ENCODE measurements at places on chromosomes 3 and 15. TPM values are rescaled to one million over a fixed set of nuclear protein-coding genes. Genes with fewer than 3 reads are reported as not detected.
A peak's percentile ranks its signal among the peaks of the same experiment; 100 is the strongest.

GRCh38 chr3:42730706-42731420 is 28.3 kb upstream of the HHATL start:
- no peak for DNase-seq

- DNase-seq, result no peak
These were observed 44.7 kb downstream of the MYO1E start for GRCh38 chr15:59327942-59328341.

DNA sequence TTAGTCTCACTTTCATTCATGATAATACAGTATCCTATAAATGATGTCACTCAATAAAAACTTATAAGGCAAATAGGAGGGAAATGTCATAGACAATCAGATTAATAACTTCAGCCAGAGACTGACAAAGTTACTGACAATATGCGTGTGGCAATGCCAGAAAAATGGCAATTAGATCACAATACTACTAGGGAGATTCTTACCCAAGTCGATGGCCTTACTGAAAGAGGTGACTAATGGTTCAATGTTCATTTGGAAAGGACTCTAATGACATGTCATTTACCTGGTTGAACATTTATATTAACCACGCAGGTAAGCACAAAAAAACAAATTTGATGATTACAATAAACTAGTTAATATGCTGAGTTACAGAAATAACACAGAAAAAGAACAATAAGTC is 45.9 kb upstream of the WDR5B start:
- no peak for DNase-seq

GRCh38 chr3:133915685-133916658 is 20.3 kb upstream of the RAB6B start:
- no peak for DNase-seq

DNA sequence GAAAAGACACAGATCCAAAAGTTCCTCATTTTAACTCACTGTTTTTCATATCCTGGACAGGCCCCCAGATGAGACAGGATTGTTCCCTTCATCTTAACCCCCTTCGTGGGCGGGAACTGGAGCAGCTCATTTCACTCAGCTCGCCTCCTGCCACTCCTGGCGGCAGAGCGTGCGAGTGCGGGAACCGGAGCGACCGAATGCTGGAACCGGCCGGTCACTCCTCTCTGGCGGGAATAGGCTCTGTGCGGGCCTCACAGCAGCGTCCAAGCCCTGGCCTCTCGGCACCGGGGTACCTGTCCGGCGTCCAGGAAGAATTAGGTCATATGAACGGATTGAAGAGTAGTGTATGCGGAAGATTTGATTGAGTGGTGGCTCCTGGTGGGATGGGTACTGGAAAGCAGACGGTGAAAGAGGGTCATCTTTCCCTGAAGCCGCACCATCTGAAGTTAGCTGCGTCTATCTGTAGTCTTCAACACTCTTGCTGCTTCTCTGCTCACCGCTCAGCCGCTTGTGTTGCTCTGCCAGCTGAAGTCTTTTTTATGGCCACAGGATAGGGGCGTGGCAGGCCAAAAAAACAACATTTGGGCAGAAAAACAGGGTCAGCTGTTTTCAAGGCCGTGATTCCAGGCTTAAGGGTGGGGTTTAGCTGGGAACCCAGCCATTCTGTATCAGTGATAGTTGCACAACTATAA is 42.3 kb upstream of the FXR1 start:
- DNase-seq, result no peak

DNA sequence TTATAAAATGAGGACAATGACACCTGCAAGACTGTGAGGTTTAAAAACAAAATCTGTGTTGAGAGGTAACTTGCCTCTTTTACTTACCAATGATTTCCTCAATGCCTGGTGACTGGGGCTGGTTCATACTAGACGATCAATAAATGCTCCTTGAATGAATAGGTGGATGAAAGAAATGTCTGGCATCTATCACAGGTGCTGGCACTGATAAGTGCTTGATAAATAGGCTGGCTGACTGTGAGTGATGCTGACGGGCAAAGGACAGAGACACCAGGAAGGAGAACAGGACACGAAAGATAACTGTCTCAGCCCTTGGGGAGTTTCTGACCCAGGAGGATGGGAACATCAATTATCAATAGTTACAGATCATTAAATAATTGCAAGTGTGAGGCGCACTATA is 31.9 kb downstream of the RBP2 start:
- no peak for DNase-seq

GRCh38 chr15:31372635-31373091 is 46.0 kb downstream of the KLF13 start:
- DNase-seq, result no peak

DNA sequence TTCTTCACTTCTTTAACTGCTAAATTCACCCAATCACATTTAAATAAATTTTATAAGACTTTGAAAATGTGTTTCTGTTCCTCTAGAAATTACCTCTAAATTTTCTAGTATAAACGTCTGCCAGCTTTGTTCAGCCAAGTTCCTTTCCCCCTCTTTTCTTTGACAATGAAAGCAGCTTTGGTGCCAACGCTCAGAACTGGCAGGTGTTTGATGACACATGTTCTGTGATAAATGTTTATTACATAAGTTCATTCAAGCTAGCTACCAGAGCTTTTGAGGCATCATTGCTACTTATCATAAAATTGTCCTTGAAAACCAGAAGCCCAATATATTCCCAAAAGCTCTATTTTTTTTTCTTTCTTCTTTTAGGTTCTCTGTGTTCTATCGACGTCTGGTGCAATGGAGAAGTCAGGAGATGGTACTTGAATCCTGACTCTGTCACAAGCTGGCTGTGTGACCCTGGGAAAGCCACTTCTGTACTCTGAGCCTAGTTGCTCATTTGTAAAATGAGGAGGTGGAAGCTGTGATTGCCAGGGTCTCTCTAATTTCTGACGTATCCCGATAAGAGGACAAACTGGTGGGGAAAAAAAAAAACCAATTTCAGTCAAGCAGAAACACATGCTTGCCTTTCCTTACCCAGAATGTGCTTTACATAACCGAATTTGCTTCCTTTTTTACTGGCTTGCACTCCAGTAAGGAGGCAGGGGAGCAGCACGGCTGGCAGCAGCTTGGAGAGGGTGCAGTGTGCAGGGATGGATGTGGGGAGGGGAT is 187.1 kb upstream of the LPP start:
- no peak for DNase-seq

- no peak for DNase-seq
These were observed 10.6 kb downstream of the HCN4 start for GRCh38 chr15:73357999-73358665.

GRCh38 chr3:161821591-161821990 is 325.0 kb downstream of the OTOL1 start:
- DNase-seq, result no peak

DNA sequence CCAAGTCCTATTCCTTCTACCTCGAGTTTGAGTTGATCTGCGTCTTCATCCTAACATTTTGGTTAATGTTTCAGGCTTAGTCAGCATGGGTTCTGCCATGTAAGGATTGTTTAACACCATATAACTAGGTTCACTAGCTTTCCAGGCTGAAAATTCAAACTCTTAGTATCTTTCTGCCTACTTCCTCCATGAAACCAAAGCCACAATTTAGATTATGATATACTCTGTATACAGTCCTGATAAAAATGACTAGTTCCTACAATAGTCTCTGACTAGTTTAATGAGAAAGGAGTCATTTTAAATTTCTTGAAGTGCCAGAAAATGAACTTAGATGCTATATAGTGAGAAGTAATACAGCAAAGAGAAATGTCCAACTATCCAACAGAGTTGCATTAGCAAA is 6.6 kb upstream of the BTLA start:
- no peak for DNase-seq

- DNase-seq, result no peak
These were observed 119.2 kb downstream of the SHQ1 start for GRCh38 chr3:72728958-72729467.

DNA sequence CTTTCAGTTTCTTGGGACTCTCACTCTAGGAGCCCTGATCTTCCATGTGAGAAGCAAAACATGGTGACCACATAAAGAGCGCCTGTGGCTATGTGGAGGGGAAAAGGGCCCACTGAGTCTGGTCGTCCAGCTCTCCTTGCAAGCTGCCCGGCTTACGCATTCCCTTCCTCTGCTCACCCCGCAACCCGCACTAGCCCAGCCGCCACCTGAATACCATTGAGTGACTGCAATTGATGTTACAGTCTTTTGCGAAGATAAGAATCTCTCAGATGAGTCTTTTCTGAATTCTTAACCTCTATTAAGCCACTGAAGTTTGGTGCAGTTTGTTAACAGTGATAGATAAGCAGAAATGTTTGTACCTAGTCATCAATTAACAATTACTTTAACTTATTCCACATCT is 589.0 kb upstream of the DPPA4 start:
- DNase-seq, result no peak

- DNase-seq, result no peak
These were observed 71.3 kb upstream of the FNDC3B start for GRCh38 chr3:171967932-171968678.

DNA sequence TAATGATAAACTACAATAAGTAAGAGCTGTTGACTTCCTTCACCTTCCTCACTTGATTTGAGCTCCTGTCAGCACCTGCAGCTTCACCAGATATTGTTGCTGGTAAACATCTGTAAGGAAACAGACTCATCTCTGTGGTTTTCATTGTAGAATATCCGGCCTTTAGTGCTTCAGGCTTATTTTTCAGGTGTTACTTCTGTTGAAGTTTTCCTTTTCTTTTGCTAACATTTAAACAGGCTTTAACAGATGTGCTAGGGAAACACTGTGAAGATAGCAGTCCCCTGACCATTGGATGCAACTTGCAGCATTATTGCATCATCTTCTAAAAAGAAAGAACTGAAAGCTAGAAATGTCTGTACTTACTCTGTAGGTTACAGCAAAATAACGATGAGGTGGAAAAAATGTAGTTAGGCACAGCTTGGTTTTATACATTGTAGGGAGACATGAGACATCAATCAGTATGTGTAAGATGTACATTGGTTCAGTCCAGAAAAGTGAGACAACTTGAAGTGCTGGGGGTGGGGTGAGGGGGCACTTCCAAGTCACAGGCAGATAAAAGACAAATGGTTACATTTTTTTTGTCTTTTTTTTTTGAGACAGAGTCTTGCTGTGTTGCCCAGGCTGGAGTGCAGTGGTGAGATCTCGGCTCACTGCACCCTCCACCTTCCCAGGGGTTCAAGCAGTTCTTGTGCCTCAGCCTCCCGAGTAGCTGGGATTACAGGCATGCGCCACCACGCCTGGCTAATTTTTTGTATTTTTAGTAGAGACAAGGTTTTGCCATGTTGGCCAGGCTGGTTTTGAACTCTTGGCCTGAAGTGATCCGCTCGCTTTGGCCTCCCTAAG is 10.2 kb downstream of the EDEM1 start:
- DNase-seq, result peak; percentile 60

DNA sequence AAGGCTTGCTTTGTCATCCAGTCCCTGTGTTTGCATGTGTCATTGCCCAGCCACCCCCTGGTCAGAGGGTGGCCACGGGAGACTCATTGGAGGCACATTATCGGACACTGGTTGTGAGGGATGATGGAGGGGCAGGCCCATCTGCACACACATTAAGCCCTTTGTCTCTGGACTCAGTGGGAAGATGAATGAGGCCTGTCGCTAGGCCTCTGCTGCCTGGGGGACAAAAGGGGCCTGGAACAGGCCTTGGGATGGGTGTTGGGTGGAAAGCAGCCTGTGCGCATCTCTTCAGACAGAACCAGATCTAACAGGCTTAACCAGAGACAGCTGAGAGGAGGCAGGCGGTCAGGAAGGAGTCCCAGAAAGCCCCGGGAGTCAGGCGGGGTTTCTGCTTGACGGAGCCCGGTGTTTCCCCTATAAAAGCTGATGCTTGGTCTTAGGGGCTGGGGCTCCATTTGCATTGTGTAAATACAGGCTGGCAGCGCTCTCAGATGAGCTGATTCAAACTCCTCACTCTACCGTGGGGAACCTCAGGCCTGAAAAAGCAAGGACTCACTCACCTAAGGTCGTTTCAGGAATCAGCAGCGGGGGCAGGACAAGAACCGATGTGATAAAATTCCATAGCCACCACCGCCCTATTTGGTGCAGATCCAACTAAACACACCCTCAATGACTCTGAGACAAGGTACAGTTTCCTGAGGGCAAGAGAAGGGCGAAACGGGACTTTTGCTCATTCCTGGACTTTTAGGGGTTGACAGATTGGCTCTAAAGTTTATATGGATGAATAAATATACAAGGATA is 17.1 kb upstream of the SKIC8 start:
- no peak for DNase-seq

DNA sequence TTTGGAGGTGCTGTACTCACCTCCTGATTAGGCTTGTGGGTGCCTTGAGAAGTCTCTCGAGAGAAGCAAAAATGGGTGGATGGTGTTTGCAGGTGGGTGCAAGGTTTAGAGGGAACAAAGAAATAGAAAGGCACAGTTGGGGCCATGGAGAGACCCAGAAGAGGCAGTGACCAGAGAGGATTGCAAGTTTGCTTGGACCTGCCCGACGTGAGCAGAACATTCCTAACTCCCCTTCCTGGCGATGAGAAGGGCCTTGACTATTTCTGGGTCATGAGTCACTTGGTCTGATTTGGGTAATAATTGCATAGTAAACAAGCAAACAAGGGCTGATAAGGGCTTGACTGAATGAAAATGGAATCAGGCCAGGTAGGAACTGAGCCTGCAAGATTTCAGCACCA is 7.0 kb upstream of the CTSH start:
- no peak for DNase-seq

DNA sequence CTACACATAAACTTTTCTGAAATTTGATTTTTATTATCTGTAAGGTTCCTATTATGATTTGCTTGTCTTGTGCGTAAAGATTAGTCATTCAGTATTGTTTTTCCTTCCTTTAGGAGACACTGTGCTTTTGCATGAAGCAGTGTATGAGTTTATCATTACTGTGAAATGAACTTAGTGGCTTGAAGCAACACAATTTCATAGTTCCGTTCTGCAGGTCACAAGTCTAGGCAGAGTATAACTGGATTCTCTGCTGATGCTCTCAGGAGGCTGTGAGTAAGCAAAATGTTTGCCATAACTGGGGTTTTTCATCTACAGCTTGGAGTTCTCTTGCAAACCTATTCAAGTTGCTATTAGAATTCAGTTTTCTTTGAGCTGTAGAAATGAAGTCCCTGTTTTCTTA is 1136.1 kb downstream of the OTOL1 start:
- no peak for DNase-seq

- DNase-seq, result no peak
These were observed 4.5 kb downstream of the WNT5A start for GRCh38 chr3:55482496-55483195.

GRCh38 chr3:185822221-185823000 is 2.4 kb downstream of the IGF2BP2 start:
- no peak for DNase-seq

- no peak for DNase-seq
These were observed 9.7 kb upstream of the DCLK3 start for GRCh38 chr3:36774052-36774451.

GRCh38 chr3:188394623-188395022 is 240.7 kb downstream of the LPP start:
- no peak for DNase-seq

Gene FANCD2
- 60.8 TPM for total RNA-seq

Gene GCSAM
- 19.9 TPM for total RNA-seq

Gene ALG1L2
- total RNA-seq, result not detected

Gene SLC51A
- not detected for total RNA-seq

Gene TRIM42
- not detected for total RNA-seq

Gene NPAP1
- total RNA-seq, result not detected

Gene ARHGAP11A
- total RNA-seq, result 134 TPM

Gene RHCG
- not detected for total RNA-seq

Gene KCNMB3
- 0.60 TPM for total RNA-seq

Gene GOLGA8B
- 252 TPM for total RNA-seq

Gene P2RY14
- total RNA-seq, result 1.4 TPM

Gene MUC4
- total RNA-seq, result 0.15 TPM

Gene CLEC3B
- not detected for total RNA-seq

Gene ZNF280D
- 23.4 TPM for total RNA-seq
